ENCODE measurements at places on chromosomes 13 and 19. TPM values are rescaled to one million over a fixed set of nuclear protein-coding genes. Genes with fewer than 3 reads are reported as not detected.

CGB3 gene
- not detected for total RNA-seq

GRCh38 chr13:50378509-50379044 is 363.3 kb downstream of the KCNRG start:
- DNase-seq = no peak
- peaks cover 11% of the 10 kb centered on the region for H3K4me1 ChIP-seq
- H3K27ac ChIP-seq = no peak overlapping the region
- peaks cover 14% of the 10 kb centered on the region for H3K36me3 ChIP-seq

GRCh38 chr13:29454931-29455481 is 140.5 kb downstream of the SLC7A1 start:
- no peaks in the 10 kb centered on the region for H3K36me3 ChIP-seq
- DNase-seq = no peak

DNA sequence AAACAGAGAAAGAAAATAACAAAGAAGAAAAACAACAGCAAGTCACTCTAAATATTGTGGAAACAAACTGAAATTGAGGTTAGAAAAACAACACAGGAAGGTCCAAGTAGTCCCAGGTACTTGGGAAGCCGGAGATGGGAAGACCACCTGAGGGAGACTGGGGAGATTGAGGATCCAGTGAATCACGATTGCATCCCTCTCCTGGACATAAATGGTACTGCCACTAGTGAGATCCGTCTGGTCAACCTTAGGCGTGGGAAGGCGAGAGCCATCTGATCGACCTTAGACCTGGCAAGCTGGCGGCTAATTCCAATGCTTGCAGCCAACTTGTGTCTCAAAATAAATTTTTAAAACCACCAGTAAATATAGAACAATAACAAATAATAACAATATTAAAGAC is 81.9 kb downstream of the ZNF726 start:
- no peaks in the 10 kb centered on the region for H3K36me3 ChIP-seq
- H3K27me3 ChIP-seq = no peaks in the 10 kb centered on the region
- no peak for DNase-seq
- peaks cover 11% of the 10 kb centered on the region for H3K4me1 ChIP-seq
- no peak overlapping the region for H3K27ac ChIP-seq
- no peak overlapping the region for H3K4me3 ChIP-seq

DNA sequence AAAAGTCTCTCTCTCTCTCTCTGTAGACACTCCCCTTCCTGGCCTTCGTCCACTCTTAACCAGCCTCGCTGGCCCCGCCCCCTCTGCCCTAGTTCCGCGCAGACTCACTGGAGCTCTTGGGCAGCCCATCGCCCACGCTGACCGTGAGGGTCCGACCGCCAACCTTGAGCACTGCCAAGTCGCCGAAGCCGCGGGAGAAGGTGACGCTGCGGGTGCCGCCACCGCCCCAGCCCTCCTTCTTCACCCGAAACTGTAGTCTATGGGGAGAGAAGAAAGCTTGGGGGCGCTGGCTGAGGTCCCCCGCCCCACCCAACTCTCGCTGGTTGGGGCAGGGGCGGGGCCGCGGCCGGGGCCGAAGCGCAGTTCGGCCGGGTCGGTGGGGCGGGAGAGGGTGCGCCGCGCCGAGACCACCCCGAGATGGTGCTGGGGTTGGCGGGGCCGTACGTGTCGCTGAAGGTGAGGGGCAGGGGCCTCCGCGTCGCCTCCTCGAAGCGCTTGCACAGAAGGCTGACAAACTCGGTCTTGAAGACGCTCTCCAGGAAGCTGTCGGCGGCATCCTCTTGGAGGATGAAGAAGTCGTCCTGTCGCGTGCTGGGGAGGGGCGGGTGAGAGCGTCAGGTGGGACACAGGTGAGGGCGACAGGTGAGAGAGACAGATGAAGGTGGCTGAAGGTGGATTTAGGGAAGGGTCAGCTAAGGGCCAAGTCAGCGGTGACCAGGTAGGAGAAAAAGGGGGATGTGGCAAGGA is 12.6 kb upstream of the ZNF414 start:
- no peak overlapping the region for H3K4me3 ChIP-seq

DNA sequence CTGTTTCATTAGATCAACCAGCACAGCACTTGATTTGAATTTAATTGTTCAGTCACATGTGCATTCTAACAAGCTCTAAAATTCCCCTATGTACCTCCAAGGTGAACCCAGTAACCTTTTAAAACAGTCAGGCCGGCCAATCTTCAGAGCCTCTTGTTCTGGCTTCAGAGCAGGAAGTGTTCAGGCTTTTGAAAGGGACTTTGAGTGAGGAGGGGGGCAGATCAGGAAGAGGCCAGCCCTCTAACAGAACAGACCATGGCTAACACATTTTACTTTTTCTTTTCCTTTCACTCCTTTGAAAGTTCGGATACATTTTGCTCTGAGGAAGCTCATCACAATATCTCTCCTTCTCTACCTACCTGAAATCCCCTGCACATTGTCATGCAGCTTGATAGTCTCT is 390.3 kb downstream of the TBC1D4 start:
- no peak overlapping the region for H3K27ac ChIP-seq
- H3K27me3 ChIP-seq = no peaks in the 10 kb centered on the region
- H3K36me3 ChIP-seq = no peaks in the 10 kb centered on the region
- H3K4me3 ChIP-seq = no peak overlapping the region

Measured in activated CD8-positive, alpha-beta T cell treated with anti-CD3 and anti-CD28 coated beads, Interleukin-2, amount 10 ng/mL, durations not matched to agents 7 days and 5 days (primary cell).